Cardiac ventricle fibroblast (primary cell): ENCODE measurements at places on chromosomes 4 and X. TPM values are rescaled to one million over a fixed set of nuclear protein-coding genes. Genes with fewer than 3 reads are reported as not detected.

LRAT gene
- not detected in 2 replicates for total RNA-seq

HEPH gene
- 47.3 and 52.1 TPM in 2 replicates for total RNA-seq

TET2 gene
- 4.4 and 6.7 TPM in 2 replicates for total RNA-seq

MOB1B gene
- total RNA-seq: 6.9 and 9.2 TPM in 2 replicates

ADGRL3 gene
- total RNA-seq: 1.4 and 2.7 TPM in 2 replicates

CFAP99 gene
- not detected in 2 replicates for total RNA-seq

MAGEB17 gene
- not detected in 2 replicates for total RNA-seq

F8A1 gene
- total RNA-seq: 18.8 and 25.0 TPM in 2 replicates

SLC26A1 gene
- total RNA-seq: 0.15 TPM in 1 of 2 replicates, not detected in the other

FAT4 gene
- total RNA-seq: 22.4 and 24.1 TPM in 2 replicates

DUSP21 gene
- not detected in 2 replicates for total RNA-seq

RASSF6 gene
- not detected in 2 replicates for total RNA-seq

VBP1 gene
- 25.9 and 31.3 TPM in 2 replicates for total RNA-seq

HSFX3 gene
- total RNA-seq: not detected in 2 replicates

TEX13D gene
- total RNA-seq: not detected in 2 replicates

MGARP gene
- 7.2 and 7.6 TPM in 2 replicates for total RNA-seq

FAM47A gene
- total RNA-seq: not detected in 2 replicates

GPC4 gene
- 5.7 and 6.2 TPM in 2 replicates for total RNA-seq

ABCE1 gene
- total RNA-seq: 67.6 and 69.3 TPM in 2 replicates

SPANXN4 gene
- total RNA-seq: not detected in 2 replicates

H2BW1 gene
- not detected in 2 replicates for total RNA-seq

MTTP gene
- 0.06 TPM in 1 of 2 replicates, not detected in the other for total RNA-seq

ADRA2C gene
- not detected in 2 replicates for total RNA-seq

NUDT10 gene
- total RNA-seq: 1.2 and 2.1 TPM in 2 replicates

CLNK gene
- not detected in 2 replicates for total RNA-seq

VCX3B gene
- not detected in 2 replicates for total RNA-seq

MTNR1A gene
- not detected in 2 replicates for total RNA-seq

ANTXR2 gene
- total RNA-seq: 43.6 and 45.3 TPM in 2 replicates

SULT1E1 gene
- 0.20 and 0.44 TPM in 2 replicates for total RNA-seq

IL2 gene
- not detected in 2 replicates for total RNA-seq

HNRNPDL gene
- total RNA-seq: 60.1 and 68.1 TPM in 2 replicates

GAGE10 gene
- not detected in 2 replicates for total RNA-seq

USP17L19 gene
- not detected in 2 replicates for total RNA-seq

MAD2L1 gene
- 1.1 and 2.2 TPM in 2 replicates for total RNA-seq

CCDC158 gene
- total RNA-seq: 0.05 and 0.06 TPM in 2 replicates

STBD1 gene
- total RNA-seq: 2.4 and 7.1 TPM in 2 replicates

SMIM31 gene
- not detected in 2 replicates for total RNA-seq

INTU gene
- total RNA-seq: 1.0 and 2.5 TPM in 2 replicates

TMPRSS11E gene
- total RNA-seq: not detected in 2 replicates

CXCR3 gene
- total RNA-seq: not detected in 2 replicates

MFAP3L gene
- 1.2 and 2.8 TPM in 2 replicates for total RNA-seq

NLGN4X gene
- total RNA-seq: 3.3 and 4.2 TPM in 2 replicates

MAGEB10 gene
- not detected in 2 replicates for total RNA-seq

BEX5 gene
- not detected in 2 replicates for total RNA-seq

SASH3 gene
- total RNA-seq: not detected in 2 replicates

LUZP4 gene
- total RNA-seq: not detected in 2 replicates

STPG2 gene
- not detected in 2 replicates for total RNA-seq

SOD3 gene
- 183 and 187 TPM in 2 replicates for total RNA-seq

NSUN7 gene
- not detected in 2 replicates for total RNA-seq

GPR34 gene
- not detected in 2 replicates for total RNA-seq

PAGE1 gene
- not detected in 2 replicates for total RNA-seq

MTMR8 gene
- total RNA-seq: 0.15 and 0.56 TPM in 2 replicates

KLHL4 gene
- total RNA-seq: 2.7 and 3.1 TPM in 2 replicates

TMEM150C gene
- 3.2 and 4.2 TPM in 2 replicates for total RNA-seq

FAM9B gene
- total RNA-seq: not detected in 2 replicates

CORIN gene
- total RNA-seq: 0.25 and 2.0 TPM in 2 replicates
